ENCODE measurements at places on chromosomes 7 and 10.
A peak's percentile ranks its signal among the peaks of the same experiment; 100 is the strongest.

DNA sequence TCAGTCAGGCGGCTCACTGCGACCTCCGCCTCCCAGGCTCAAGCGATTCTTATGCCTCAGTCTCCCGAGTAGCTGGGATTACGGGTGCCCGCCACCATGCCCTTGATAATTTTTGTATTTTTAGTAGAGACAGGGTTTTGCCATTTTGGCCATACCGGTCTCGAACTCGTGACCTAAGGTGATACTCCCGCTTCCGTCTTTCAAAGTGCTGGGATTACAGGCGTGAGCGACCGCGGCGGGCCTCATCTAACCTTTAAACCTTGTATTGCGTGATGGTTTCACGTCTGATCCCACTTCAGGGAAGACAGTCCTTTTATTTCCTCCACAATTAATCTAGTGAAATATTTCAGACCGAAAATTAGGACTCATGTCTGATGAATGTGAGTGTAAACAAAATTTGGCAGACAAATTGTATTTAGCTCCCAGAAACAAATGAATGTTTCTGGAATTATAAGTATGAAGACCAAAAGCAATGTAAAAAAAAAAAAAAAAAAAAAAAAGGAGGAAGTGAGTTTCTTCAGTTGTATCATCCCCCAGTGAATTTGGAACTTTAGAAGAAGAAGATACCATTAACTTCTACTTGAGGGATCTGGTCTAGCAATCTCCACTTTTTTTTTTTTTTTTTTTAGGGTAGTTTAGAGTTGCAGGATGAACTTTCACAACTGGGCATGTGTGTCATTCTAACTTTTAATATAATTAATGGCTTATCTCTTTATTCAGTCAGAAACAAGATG is 1.6 kb downstream of the NUP42 start:
- DNase-seq = peak; percentile 46

GRCh38 chr7:77315182-77315591 is 101.0 kb downstream of the GSAP start:
- no peak for DNase-seq

DNA sequence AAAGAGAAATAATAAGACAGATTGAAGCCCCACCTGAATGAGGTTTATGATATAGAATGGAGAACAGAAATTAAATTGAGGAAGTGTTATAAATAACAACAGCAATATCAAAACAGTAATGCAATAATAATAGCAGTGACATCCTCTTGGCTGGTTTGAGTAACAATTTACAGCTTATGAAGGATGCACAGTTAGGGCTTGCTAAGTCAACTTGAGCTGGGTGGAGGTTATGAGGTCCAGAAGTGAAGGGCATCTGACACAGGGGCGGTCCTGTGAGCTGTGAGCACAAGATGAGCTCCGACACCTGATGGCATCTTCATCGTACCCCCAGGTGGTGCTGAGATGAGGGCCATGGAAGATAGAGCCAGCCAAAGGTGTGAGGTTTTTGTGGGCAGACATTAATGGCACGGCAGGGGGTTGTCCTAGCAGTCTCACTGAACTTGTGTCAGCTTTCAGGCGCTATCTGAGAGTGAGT is 30.5 kb downstream of the ARHGAP22 start:
- DNase-seq = no peak

- no peak for DNase-seq
Measured at GRCh38 chr7:135600226-135600625, 42.5 kb downstream of the NUP205 start.

- DNase-seq = no peak
Measured at GRCh38 chr10:100470367-100470766, 7.6 kb downstream of the WNT8B start.
